ENCODE measurements at places on chromosomes 12 and 14.

DNA sequence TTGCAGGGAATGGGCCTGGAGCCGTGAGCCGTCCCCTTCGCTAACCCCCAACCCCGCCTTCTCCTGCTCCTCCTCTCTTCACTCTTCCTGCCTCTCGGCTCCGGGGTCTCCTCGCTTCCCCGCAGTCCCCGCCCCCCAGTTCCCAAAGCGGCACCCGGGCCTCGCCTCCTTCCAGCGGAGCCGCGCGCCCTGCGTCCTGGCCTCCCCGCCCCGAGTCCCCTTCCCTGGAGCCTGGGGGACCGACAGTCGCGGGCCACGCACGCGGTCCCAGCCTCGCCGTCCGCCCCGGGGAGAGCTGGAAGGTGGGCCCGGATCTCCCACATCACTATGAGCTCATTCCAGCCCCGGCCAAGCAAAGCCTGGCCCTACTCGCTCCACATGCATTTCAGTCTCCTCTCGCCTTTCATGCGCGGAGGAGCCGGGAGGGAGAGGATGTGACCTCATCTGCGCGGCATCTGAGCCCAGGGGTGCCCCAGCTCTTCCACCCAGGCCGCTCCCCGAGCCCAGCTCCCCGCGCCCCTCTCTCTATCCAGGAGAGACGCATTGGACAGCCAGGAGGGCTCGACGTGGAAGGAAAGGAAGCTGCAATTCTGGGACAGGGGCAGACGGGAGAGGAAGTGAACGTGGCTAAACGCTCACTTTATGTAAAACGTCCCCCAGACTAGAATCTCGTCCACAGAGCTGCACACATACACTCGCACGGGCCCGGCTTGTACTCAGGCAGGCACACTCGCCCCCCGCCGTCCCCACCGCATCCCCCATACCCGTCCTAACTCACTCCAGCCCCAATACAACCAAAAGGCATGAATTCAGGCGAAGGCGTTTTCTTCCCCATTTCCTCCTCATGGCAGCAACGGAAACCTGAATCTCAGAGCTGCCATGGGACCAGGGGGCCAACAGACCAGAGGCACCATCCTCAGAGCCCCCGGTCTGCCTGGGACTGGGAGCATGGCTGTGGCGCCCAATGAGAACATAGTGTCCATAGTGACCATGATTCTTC lies 108.7 kb upstream of the CCND2 start:
- DNase-seq = peak; percentile 49

GRCh38 chr14:92649934-92650545 lies 98.4 kb downstream of the LGMN start:
- DNase-seq = no peak

DNA sequence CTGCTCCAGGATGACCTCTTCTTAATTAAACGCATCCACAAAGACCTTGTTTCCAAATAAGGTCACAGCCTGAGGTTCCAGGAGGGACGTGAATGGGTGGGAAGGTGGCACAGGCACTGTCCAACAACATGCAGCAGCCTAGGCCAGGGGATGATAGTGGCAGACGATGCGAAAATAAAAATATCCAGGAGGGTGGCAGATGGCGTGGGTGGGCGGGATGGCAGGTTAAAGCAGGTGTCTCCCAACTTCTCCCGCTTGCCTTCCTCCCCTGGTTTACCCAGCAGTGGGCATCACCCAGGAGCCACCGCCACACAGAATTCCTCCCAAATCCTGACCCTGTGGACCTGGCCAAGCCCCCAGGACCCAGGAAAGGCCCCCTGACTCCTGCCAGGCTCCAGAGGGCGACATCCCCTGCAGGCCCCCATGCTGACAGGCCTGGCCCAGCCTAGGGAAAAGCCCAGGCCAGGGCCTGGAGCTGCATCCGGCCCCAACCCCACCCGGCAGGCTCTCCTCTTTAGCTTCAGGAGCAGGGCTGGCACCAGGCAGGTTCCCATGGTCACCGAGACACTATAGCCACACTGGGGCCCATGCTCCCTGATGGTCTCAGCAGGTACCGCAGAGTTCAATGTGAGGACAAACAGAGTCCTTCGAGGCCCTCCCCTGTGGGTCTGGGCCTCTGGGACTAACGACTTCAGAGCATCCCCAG lies 9.7 kb downstream of the NCOR2 start:
- no peak for DNase-seq

GRCh38 chr12:119500209-119500608 lies 93.4 kb upstream of the TMEM233 start:
- no peak for DNase-seq

- no peak for DNase-seq
Measured at GRCh38 chr14:56159066-56159465, 40.9 kb downstream of the PELI2 start.

DNA sequence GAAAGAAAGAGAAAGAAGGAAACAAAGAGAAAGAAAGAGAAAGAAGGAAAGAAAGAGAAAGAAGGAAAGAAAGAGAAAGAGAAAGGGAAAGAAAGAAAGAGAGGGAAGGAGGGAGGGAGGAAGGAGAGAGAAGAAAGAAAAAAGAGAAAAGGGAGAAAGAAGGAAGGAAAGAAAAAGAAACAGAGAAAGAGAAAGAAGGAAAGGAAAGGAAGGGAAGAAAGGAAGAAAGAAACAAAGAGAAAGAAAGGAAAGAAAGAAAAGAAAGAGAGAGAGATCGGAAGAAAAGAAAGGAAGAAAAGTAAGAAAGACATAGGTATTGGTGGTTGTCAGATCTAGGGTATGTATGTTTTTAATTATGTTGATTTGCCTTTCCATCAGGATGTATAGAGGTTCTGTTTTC lies 342.3 kb downstream of the FOXG1 start:
- DNase-seq = no peak

DNA sequence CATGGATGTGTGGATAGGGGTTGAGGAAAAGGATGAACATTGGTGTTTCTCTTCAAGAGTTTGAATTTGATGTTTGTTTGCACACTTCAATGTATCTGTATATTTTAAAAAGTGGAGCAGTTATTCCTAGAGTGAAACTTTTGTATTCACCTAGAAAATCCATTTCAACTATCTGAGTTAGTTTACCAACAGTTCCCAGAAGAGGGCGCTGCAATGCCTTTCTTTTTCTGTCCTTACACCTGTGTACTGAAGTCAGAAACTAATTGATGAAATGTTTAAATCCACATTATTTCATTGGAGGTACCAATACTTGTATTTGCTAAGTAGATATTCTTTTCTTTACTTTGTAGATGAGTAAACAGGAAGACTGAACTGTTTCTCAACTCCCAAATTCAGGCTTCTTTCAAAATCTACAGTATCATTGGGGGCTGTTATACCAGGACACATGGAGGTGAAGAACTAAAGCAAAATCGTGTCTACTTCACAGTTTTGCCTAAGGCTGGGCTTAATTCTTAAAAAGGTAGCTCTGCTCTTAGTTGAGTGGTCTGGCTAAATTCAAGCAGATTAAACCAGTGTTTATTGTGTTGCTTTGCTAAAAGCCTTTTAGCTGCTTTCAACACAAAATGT lies 26.6 kb upstream of the KLRB1 start:
- peak; percentile 54 for DNase-seq

DNA sequence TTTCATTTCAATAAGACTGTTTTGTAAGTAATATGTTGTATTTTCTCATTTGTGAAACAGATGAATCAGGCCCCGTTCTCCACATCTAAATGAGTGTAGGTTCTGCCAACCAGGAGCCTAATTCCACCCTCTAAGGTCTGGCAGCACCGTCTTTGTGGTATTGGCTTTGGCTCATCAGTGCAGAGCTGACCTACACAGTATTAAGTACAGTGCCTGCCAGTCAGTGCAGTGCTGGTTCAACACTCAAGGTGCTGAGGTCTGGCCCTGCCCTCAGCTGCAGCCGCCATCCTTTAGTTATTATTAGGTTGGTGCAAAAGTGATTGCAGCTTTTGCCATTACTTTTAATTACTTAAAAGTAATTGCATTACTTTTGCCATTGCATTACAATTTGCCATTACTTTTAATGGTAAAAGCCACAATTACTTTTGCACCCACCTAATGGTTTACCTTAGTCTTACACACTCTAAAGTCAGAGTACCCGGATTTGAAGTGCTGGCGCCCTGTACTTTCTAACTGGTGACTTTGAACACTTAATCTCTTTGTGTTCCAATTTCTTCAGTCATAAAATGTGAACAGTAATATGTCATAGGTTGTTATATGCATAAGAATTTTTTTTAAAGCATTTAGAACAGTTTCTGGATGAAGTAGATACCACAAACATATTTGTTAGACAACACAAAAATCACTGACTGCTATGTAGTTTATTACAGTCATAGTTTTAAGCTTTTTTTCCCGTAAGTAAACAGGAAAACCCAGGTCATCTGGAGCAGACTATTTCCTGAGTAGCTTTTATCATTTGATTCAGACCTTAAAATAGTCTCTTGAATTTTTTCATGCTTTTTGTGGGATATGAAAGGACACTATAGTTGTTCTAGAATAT lies 99.5 kb downstream of the SYNE2 start:
- DNase-seq = no peak

GRCh38 chr14:37063467-37064240 lies 108.8 kb downstream of the SLC25A21 start:
- DNase-seq = no peak

GRCh38 chr12:3507361-3507760 lies 16.4 kb downstream of the PRMT8 start:
- DNase-seq = no peak

DNA sequence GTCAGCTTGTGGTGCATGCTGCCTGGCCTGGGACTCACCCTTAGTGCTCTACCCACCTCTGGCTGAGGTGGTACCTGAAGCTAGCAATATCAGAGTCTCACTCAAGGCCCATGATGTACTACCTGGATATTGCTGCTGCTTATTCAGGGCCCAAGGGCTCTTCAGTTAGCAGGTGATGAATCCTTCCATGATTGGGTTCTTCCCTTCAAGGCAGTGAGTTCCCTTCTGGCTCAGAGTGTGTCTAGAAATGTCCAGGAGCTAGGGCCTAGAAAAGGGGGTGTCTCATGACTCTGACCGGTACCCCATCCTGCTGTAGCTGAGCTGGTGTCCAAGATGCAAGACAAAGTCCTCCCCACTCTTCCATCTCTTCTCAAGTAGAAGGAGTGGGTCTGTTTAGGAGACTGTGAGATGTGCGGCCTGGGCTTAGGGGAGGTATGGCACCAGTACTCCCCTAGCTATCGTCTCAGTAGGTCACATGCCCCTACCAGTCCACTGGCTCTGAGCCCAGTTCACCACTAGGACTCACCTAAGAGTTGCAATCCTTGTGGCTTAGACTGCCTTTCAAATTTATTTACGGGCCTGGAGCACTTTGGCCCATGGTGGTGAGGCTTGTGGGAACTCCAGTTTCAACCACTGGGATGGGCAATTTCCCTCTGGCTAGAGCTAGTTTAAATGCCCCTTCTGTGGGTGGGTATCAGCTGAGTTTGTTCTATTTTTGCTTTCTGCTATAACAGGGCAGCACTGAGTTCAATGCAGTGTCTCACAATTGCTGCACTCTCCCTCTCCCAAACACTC lies 12.2 kb downstream of the PRORP start:
- no peak for DNase-seq

- no peak for DNase-seq
Measured at GRCh38 chr12:131852551-131853299, 24.5 kb downstream of the MMP17 start.

DNA sequence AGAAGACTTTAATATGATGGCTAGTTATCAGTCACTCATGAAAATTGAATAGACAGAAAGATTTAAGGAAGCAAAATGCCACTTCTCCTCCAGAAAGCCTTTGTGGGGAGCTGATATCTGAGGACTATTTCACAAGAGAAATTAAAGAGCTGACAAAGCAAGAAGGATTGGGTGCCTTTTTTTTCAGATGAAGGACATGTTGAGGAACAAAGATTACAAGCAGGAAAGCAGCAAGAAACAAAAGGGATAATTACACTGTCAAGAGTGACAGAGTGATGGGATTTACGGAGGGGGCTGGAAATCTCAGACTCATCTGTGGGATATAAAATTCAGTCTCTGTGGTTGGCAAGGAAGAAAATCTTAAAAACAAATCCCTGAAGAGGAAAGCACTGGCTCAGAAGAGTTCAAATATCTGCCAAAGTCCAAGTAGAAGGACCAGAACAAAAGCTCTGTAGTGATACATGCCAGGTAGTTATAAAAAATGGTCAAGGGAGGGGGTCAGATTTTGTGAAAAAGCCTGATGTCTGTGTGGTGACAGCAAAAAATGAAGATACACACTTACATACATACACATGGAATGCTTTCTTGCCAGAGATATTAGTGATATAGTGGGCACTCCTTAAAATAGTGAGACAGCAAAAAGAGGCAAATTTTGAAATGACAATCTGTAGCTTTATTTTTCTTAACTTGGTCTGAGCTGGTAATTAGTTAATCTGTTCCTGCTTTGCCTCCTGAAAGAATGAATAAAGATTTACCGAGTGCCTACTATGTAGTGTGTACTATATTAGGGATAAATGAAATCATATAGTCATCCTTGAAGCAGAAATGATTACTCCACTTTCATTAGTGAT lies 62.9 kb downstream of the EPS8 start:
- no peak for DNase-seq

GRCh38 chr12:74595696-74596095 lies 58.1 kb downstream of the ATXN7L3B start:
- DNase-seq = no peak

DNA sequence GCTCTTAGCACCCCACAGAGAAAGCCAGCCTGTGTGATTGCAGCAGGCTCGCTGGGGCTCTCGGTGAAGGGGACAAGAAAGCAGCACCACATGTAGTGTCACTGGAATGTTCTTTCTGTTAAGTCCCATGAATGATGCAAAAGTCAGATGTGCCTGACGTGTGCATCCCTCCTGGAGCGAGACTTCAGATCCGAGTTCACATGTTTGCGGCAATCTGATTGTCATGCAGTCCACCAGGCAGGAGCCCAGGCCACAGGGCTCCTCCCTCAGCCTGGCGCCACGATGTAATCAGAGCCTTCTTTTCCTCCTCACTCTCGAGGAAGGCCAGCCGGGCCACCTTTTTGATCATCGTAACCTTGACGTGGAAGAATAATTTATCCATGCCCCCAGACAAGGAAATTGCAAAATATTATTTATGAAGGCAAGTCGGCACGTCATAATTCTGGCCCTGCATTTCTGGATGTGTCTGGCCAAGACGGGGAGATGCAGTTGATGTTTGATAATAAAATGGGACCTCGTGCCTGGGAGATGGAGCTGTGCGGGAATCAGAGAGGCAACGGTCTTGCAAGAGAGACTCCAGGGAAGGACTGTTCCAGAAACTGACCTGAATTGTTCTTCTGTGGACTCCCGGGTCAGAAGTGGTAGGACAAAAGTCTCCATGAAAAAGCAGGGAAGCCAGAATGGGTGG lies 214.6 kb downstream of the PHETA1 start:
- DNase-seq = no peak

DNA sequence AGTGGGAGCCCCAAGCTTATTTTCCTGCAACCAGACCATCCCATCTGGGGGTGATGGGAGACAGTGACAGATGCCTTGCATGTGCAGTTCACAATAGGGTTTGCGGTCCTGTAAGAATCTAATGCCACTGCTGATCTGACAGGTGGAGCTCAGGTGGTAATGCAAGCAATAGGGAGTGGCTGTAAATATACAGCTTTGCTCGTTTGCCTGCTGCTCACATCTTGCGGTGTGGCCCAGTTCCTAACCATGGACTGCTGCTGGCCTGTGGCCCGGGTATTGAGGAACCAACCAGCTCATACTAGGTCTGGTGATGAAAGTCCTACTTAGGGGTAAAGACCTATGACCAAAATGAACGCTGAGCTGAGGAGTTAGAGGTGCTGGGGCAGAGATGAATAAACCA lies 36.1 kb upstream of the CCDC88C start:
- no peak for DNase-seq

Data from activated naive CD4-positive, alpha-beta T cell (primary cell).